ENCODE measurements at places on chromosomes 6 and 20.

DNA sequence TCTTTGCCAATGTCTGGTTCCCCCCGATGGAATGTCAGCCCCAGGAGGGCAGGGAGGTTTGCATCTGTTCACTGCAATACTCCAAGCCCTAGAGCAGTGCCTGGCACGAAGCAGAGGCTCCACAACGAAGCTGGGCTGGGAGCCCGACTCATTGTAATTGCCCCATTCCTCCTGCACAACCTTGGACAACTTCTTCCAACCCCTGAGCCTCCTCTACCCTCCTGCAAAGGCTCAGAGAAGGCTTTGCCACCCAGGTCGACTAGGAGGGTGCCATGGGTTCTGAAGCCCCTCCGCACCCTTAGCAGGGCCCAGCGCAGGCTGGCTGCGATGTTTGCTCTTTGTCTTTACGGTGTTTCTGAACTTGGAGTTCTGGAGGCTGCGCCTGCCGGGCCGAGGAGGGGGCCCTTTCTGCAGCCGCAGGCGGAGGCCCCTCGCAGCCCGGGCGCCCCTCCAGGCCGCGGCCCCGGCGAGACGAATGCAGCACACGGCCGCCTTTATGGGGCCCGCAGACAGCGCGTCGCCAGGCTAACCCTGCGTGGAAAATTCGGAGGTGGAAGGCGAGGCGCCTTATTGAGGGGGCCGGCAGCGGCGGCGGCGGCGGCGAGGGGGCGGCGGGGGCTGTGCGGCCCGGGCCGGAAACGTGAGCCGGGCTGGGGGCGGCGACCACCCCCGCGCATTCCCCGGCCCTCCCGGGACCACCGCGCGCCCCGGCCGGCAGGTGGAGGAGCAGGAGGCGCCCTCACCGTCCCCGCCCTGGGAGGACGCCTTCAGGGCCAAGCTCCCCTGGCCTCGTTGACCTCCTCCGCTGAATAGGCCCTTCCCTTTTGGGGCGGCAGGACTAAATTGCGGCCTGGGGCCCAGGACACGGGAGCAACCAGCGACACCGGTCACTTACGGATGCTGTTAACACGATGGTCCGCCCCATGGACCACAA lies 27.0 kb downstream of the SNAI1 start:
- DNase-seq, result no peak

GRCh38 chr6:168303982-168304751 lies 15.4 kb downstream of the DACT2 start:
- DNase-seq, result no peak

DNA sequence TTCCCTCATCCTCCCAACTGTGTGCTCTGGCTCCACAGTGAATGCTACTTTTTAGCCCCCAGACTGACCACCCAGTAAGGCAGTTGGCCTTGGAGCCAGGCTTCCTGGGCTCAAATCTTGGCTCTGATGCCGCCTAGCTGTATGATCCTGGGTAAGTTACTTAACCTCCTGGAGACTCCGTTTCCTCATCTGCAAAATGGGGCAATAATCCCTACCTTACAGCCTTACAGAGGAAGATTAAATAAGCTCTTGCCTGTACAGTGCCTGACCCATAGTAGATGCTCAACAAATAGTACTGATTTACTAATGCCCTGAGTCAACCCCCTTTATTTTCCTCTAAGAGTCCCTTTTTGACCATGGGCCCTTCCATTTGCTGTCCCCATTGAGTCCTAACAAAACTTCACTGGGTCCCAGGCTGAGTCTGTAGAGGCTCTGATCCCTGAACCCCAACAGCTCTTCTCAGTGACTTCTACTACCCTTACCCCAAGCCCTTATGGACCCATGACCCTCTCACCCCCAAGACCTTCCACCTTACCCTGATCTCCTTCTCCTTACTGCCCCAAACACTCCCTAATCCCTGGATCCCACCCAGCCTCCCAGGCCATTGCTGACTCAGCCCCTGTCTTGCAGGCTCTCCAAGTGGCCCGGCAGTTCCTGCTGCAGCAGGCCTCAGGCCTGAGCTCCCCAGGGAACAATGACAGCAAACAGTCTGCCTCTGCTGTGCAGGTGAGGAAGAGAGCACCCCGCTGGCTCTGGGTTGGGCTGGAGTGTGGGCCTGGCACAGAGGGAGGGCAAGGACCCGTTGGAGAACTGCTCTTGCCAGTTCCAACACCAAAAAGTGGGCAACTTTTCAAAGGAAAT lies 31.4 kb downstream of the FOXP4 start:
- no peak for DNase-seq

- peak; percentile 33 for DNase-seq
Observed at GRCh38 chr6:337805-338368, 45.6 kb downstream of the DUSP22 start.

DNA sequence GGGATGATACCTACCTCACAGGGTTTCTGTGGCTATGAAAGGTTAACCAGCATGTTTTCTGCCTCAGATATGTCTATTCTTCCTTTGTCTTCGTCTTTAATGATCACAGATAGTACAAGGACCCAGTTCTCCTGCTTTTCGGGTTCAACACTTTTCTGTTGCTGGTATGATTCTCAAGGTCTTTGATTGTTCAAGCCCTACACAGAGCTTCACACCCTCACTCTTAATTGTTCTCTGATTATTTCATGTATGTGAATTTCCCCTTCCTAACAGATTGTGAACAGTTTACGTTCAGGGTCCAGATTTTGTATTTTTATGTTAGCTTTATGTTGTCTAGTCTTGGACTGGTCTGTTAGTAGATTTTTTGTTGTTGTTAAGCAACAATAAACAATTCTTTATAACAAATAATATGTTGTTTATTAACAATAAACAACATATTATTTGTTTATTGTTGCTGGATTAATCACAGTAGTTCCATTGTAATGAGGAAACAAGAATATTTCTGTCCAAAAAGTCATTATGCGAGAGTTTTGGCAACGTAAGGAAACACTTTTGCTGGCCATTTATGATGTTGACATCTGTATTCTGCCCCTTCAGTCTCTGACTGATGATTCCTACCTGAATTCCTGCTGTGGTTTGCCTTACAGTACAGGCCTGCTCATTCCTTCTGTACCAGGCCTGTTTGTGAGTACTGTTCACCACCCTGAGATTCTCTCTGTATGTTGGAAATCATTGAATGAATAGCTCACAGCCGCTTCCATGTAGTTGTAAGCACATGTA lies 27.2 kb upstream of the TULP4 start:
- no peak for DNase-seq
